Vagina (tissue), 2 donors: ENCODE measurements at places on chromosomes 5 and 9.

- peak within 1 kb of the TSS; percentile 97 for H3K4me3 ChIP-seq
- H3K36me3 ChIP-seq: no peaks in the 10 kb centered on the region
- peaks cover 23% of the 10 kb centered on the region for H3K4me1 ChIP-seq
- no peaks in the 10 kb centered on the region for H3K27me3 ChIP-seq
- peak; percentile 91 for DNase-seq
These were observed at the start of gene LIFR for GRCh38 chr5:38556599-38557307. TSS of gene LIFR (minus strand) at chr5:38556646. CDS start at chr5:38530647, 25,999 bp downstream.

GRCh38 chr5:90949469-90950358, 391.1 kb downstream of the ADGRV1 start:
- H3K4me3 ChIP-seq: no peak overlapping the region
- no peaks in the 10 kb centered on the region for H3K27me3 ChIP-seq
- H3K4me1 ChIP-seq: no peaks in the 10 kb centered on the region
- H3K27ac ChIP-seq: no peak overlapping the region

GRCh38 chr9:123408313-123409262, 52.6 kb downstream of the CRB2 start:
- no peak overlapping the region for H3K27ac ChIP-seq
- H3K4me1 ChIP-seq: peaks cover 7% of the 10 kb centered on the region
- no peak for DNase-seq
- H3K4me3 ChIP-seq: no peak overlapping the region
- H3K27me3 ChIP-seq: no peaks in the 10 kb centered on the region

- DNase-seq: no peak
- H3K27me3 ChIP-seq: no peaks in the 10 kb centered on the region
- H3K27ac ChIP-seq: no peak overlapping the region
- H3K4me3 ChIP-seq: no peak overlapping the region
These were observed 179.4 kb upstream of the NR3C1 start for GRCh38 chr5:143582869-143583268.

- no peaks in the 10 kb centered on the region for H3K4me1 ChIP-seq
- no peaks in the 10 kb centered on the region for H3K36me3 ChIP-seq
- no peak for DNase-seq
- no peaks in the 10 kb centered on the region for H3K27me3 ChIP-seq
- H3K27ac ChIP-seq: no peak overlapping the region
These were observed 22.2 kb upstream of the RASA1 start for GRCh38 chr5:87245451-87245850.

- H3K27ac ChIP-seq: peak overlapping the region; percentile 48
- no peaks in the 10 kb centered on the region for H3K27me3 ChIP-seq
- peaks cover 26% of the 10 kb centered on the region for H3K4me1 ChIP-seq
- H3K4me3 ChIP-seq: no peak overlapping the region
These were observed 62.0 kb upstream of the GARNL3 start for GRCh38 chr9:127202461-127203169.

DNA sequence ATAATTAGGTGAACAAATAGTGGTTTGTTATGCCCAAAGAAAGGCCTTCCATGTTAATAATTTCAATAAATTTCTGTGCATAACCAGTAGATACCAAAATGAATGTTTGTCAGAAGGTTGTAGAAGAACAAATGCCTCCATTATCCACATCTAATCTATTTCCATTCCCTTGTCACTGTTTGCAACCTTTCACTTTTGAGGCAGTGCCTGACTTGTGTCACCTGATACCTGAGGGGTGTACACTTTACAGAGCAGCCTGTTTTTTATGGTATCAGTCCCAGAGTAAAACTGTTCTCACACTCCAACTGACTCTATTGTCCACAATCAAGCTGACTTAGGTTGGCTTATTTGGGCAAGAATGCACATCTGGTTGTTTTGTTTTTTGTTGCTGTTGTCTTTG, 40.1 kb downstream of the FREM1 start:
- H3K36me3 ChIP-seq: no peaks in the 10 kb centered on the region
- DNase-seq: no peak
